Stimulated activated CD8-positive, alpha-beta memory T cell treated with anti-CD3 and anti-CD28 coated beads, Interleukin-7, amount 100 ng/mL, for 1 hour (primary cell): ENCODE measurements at places on chromosomes 1 and 21.

- DNase-seq: no peak
These were observed 94.3 kb upstream of the EDN2 start for GRCh38 chr1:41578712-41579335.

DNA sequence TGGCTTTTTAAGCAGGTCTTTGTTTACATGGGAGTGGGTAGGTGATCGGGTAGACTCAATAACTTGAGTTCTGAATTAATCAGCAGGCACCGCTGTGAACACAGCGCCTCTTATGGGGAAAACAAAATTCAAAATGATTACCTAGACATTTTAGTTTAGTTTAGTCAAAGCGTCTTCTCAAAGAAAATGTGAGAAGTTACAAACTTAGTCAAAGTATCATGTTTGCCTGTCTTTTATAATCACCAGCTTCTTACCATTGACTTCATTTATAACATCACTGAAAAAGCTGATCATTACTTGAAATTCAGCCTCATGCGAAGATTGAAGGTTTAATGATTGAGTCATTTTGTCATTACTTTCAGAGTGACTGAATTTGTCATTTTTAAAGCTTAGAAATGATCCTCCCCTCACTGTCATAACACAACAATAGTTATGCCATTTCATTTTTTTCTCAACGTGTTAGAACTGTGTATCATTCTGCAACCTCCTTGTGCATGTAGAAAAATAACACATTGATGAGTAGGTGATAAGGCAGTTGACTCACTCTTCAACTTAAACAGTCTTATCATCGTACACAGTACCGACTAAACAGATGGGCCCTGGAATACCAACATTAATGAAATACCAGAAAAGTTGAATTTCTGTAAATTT is 188.5 kb downstream of the NFIA start:
- DNase-seq: no peak

GRCh38 chr1:62426237-62426636 is 10.6 kb upstream of the USP1 start:
- no peak for DNase-seq

DNA sequence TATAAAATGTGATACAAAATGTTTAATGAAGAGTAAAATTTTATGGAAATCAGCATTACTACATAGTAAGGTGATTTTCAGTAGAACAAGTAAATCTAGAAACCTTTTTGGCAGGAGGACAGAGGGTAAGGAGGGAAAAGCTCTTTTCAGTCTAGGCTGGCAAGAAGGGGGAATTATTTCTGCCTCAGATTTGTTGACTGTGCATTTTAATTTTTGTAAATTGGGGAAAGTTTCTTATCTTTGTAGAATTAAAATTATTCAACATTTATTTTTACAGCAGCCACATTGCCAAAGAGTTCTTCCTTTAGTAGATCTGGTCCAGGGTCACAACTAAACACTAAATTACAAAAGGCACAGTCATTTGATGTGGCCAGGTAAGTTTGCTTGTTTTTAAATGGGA is 109.2 kb downstream of the ITSN1 start:
- no peak for DNase-seq

DNA sequence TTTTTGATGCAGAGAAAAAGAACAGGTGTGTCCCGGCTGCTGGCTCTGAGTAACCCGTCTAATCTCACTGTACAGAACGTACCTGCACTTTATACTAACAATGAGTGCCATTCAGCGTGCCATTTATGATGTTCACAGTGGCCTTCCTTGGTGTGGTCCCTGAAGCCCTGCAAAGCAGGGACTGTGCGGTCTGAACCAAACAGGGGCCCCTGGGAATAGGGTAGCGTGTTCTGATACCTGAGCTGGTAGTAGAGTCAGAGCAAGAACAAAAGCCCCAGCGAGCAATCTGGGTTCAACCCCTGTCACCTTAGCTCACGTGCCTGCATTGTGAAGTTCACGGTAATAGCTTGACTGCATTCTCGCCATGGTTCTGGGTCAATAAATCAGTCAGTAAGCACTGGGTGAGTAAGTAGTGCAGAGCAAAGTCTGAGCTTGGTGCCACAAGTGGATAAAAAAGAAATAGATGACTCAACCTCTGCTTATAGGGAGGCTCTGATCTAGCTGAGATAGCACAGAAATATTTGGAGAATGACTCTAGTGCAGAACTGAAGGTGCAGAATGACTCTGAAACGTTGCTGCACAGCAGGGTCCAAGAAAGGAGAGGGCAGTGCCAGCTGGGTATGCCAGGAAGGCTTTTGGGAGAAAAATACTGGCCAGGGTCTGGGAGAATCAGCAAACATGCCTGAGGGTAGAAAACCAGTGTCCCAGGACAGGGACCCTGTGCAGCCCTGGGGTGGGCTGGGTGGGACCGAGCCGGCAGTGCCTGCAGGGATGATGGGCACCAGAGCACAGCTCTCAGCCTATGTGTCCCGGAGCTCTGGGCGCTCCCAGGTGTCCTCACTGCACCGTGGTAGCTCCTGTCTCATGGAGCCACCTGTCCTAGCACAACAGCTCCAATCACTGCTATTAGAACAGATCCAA is 125.9 kb downstream of the RHOU start:
- no peak for DNase-seq

GRCh38 chr1:171727778-171728177 is 14.1 kb downstream of the VAMP4 start:
- no peak for DNase-seq

- DNase-seq: no peak
These were observed 93.2 kb downstream of the PRDM2 start for GRCh38 chr1:13793088-13793730.

DNA sequence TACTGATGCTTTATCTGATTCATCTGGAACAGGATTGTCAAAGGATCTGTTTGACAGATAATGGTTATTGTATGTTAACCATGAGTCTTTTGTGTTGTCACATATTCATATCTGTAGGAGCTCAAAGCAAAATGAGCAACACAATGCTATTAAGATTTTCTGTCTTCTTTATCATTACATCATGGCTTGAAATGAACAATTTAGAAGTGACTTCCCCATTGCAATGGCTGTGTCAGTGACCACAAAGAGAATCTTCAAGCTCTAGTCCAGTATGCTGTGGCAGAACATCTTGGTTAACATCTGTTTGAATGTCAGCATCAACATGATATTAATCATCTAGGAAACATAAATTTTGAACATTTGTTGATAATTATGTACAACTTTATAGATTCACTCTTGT is 1148.5 kb downstream of the PLA2G4A start:
- no peak for DNase-seq

DNA sequence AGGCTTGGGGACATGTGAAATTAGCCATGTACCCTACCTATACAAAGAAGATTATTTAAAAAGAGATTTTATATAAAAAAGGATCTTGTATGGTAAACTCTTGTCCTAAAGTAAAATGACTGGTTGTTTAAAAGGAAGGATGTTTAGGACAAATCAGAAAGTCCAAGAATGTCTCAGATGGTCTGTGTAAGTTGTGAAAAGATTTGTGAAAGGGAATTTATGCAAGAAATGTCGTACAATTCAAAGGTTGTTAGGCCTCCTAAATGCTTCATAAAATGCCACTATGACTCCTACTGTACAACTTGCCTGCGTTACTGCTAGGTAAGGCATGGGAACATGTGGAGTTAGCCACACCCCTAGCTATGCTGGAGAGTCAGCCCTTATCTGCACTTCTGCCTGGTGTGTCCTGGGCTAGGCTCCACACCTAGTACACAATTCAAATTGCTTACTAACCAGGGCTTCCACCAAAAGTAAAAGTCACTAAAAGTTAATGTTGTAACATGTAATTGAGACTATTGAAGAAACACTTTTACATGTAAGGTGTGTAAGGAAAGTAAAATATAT is 19.7 kb downstream of the PRDX6 start:
- no peak for DNase-seq

DNA sequence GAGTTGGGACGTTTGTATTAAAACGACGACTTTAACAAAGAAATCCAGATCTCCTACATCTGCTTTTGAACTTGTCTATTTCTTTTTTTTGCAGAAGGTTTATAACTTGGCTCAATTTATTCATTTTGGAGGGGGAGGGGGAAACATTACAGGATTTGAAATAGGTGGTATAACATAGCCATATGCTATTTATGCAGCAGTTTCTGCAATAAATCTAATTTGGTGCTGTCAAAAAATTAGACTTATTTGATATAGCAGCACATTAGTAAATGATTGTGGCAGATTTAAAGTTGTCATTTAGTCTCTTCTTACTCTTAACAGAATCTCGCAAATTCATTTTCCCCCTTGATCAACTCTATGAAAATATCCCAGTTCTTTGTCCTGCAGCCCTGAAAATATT is 138.2 kb downstream of the SDCCAG8 start:
- no peak for DNase-seq

DNA sequence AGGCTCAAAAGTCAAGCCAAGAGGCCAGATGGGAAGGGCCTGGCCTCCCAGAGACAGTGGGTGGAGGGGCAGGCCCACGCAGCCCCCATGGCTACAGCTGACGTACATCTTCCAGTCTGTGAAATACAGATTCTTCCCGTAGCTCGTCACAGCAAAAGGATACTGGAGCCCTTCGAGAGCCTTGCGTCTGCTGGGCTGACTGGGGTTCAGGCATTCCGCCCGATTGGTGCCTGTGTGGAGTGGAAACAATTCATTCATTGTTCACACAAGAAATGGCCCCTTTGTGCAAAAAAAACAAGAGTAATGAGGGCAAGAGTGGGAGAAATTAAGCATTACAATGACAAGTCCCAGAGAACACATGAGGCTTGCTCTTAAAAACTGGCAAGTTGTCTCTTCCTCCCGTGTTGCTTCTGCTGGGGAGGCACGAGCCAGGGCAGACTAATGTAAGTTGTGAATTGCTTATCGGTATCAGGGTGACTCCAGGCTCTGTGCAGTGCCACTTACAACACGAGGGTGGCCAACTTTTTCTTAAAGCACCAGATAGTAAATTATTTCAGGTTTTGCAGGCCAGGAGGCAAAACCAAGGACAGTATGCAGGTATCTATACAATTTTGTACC is 85.1 kb downstream of the NID1 start:
- DNase-seq: no peak

DNA sequence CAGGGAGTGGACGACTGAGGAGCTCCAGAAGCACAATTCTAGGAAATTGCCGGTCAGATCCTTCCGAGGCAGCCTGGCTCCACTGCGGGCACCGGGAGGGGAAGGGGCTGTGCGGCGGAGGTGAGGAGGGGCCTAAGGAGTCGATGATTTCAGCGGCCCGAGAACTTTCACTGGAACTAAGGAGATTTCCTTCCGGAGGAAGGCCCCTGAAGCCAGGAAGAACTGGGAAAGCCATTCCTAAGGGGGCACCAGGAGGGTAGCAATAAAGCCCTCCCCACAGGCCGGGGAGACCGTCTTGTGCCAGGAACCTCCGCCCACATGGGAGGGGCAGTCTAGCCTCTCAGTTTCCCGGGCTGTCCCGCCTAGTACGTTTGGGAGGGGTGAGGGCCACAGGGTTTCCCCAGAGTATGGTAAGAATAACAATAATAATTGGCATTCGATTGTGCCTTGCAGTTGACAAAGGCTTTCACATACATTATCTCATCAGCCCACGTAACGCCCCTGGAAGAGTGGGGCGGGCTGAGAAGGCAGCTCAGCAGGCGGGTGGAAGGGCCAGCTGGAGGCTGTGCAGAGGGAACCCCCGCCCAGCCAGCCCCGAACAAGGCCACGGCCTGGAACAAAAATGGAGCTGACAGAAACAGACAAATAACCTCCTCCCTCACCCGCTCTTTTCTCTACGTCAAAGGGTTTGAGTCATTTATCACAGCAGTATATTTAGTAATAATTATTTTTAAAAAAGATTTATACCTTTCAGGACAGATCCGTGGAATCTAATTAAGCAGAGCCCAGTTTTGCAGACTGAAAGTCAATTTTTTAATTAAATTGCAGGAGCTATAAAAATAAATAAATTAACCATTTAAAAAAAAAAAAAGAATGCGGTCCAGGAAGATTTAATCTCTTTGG is 19.8 kb downstream of the NPR1 start:
- no peak for DNase-seq

DNA sequence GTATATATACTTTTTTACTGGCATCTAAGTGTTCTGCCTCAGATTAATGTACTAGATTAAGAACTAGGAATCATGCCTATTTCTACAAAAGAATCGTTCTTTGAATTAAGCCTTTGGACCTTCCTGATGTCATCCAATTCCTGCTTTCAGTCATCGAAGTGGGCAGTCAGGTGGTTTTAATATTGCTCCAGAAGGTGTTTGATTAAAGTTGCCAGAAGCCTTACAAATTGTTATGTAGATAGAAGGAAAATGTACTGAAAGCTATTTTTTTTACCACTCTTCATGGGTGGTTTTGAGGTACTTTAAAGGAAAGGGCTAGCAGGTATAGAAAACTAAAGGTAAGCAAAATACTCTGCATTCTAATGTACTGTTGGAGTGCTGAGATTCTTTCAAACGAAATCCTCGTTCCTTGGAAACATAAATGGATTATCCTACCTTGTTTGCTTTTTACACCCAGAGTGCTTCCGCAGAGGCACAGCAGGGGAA is 716 bp downstream of the CTBS start:
- no peak for DNase-seq

- no peak for DNase-seq
These were observed 20.1 kb downstream of the HSD3B2 start for GRCh38 chr1:119435052-119435451.

- no peak for DNase-seq
These were observed 3.2 kb upstream of the ZBTB21 start for GRCh38 chr21:42013376-42013775.

DNA sequence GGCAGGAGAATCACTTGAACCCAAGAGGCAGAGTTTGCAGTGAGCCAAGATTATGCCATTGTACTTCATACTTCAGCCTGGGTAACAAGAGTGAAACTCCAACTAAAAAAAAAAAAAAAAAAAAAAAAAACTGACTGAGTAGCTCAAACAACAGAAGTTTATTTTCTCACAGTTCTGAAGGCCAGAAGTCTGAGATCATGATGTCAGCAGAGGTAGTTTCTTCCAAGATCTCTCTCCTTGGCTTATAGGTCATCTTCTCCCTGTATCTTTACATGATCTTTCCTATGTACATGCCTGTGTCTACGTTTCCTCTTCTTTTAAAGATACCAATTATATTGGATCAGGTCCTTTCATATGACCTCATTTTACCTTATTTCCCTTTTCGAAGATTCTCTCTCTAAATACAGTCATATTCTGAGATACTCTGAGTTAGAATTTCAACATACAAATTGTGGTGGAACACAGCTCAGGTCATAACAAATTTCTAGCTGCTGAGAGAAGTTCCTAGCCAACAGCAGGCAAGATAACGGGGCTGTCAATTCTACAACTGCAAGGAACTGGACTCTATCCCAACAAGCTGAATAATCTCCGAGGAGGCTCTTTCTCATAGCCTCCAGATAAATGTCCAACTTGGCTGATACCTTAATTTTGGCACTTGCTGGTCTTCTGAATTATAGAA is 187.7 kb upstream of the ADAMTS5 start:
- no peak for DNase-seq

DNA sequence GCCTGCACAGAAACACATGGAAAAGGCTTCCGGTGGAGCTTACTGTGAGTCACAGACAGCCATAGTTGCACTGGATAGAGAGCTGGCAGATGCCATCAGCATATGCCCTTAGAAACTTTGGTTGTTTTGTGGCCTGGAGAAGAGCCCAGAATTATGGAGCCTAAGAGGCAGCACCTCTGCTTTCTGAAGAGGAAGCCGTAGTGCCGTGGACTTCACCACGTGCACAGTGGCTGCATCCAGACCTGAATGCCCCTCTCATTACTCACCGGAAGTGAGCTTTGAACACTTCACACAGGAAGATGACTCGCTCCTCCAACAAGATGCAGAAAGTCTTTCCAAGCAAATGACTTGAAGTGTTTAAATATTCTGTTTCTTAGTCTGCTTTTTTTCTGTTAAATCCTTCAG is 28.4 kb downstream of the JUN start:
- DNase-seq: no peak

- no peak for DNase-seq
These were observed 21.9 kb upstream of the NEK2 start for GRCh38 chr1:211697356-211697755.

GRCh38 chr1:11714831-11715575 is 20.9 kb upstream of the AGTRAP start:
- DNase-seq: no peak
